Activated CD4-positive, alpha-beta T cell treated with anti-CD3 and anti-CD28 coated beads, Interleukin-2, amount 10 ng/mL, durations not matched to agents 24 days and 14 days (primary cell): ENCODE measurements at places on chromosomes 7 and 10.

GRCh38 chr7:33722383-33723101, 182.8 kb upstream of the BMPER start:
- H3K4me3 ChIP-seq = no peak overlapping the region
- DNase-seq = no peak
- no peaks in the 10 kb centered on the region for H3K27me3 ChIP-seq
- no peak overlapping the region for H3K27ac ChIP-seq

GRCh38 chr10:61754587-61755550, 92.1 kb downstream of the CABCOCO1 start:
- H3K27ac ChIP-seq = no peak overlapping the region
- no peak for DNase-seq
- no peaks in the 10 kb centered on the region for H3K27me3 ChIP-seq
- no peaks in the 10 kb centered on the region for H3K36me3 ChIP-seq

GRCh38 chr7:91634485-91635177, 245.9 kb downstream of the MTERF1 start:
- no peak for DNase-seq
- no peaks in the 10 kb centered on the region for H3K27me3 ChIP-seq
- H3K4me3 ChIP-seq = no peak overlapping the region
- H3K4me1 ChIP-seq = no peaks in the 10 kb centered on the region
- H3K36me3 ChIP-seq = no peaks in the 10 kb centered on the region

- no peak overlapping the region for H3K4me3 ChIP-seq
- H3K36me3 ChIP-seq = no peaks in the 10 kb centered on the region
- DNase-seq = no peak
- H3K27ac ChIP-seq = no peak overlapping the region
- H3K4me1 ChIP-seq = no peaks in the 10 kb centered on the region
- H3K27me3 ChIP-seq = no peaks in the 10 kb centered on the region
Observed at GRCh38 chr10:28841625-28842024, 164.3 kb downstream of the BAMBI start.

DNA sequence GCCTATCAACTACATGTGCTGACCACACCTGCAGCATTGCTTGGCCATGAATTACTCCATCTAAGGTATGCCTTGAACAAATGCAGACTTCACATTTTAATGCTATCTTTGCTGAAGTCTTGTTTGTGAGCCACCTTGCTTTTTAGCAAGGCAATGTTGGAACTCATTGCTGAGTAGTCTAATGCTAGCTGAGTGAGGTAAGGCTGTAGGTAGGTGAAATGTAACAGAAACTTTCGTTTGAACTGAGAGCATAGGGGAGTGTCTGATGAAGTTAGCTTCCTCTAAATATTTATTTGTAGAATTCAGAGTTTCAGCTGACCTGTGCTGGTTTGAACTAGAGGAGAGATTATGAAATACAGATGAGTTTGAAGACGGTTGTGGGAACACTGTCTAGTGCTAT, 238.5 kb downstream of the SEMA3A start:
- DNase-seq = no peak
- H3K4me1 ChIP-seq = no peaks in the 10 kb centered on the region
- H3K36me3 ChIP-seq = no peaks in the 10 kb centered on the region
- peaks cover 5% of the 10 kb centered on the region for H3K27me3 ChIP-seq
- no peak overlapping the region for H3K4me3 ChIP-seq

DNA sequence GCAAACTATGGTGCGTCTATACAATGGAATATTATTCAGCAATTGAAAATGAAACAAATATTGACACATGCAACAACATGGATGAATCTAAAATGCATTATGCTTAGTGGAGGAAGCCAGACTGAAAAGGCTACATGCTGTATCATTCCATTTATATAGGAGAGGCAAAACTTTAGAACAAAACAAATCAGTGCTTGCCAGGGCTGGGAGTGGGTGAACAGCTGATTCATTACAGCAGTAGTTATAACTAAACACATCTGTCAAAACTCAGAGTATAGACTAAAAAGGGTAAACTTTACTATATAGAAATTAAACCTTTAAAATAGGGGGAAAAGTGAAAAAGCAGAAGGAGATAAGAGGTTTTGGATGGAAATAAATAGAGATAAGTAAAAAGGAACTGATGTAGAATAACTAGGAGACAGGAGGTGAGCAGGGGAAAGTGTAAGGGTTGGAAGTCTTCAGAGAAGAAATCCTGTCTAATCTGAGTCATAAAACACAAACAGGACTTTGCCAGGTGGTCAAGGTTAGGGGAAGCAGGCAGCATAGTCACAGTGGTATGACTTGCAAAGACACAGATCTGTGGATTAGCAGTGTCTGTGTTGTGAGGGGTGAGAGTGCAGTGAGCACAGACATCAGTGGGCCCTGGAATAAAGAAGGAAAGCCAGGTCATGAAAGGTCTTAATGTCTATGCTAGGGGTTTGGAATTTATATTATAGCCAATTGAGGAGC, 349.8 kb downstream of the PHTF2 start:
- H3K27me3 ChIP-seq = peaks cover 6% of the 10 kb centered on the region
- H3K36me3 ChIP-seq = no peaks in the 10 kb centered on the region
- no peaks in the 10 kb centered on the region for H3K4me1 ChIP-seq
- H3K4me3 ChIP-seq = no peak overlapping the region
- no peak for DNase-seq

GRCh38 chr7:8442051-8442813, 8.8 kb downstream of the NXPH1 start:
- H3K4me1 ChIP-seq = peaks cover 2% of the 10 kb centered on the region
- H3K27ac ChIP-seq = peak overlapping the region; percentile 62
- DNase-seq = no peak
- H3K27me3 ChIP-seq = peaks cover 63% of the 10 kb centered on the region
- H3K4me3 ChIP-seq = no peak overlapping the region

DNA sequence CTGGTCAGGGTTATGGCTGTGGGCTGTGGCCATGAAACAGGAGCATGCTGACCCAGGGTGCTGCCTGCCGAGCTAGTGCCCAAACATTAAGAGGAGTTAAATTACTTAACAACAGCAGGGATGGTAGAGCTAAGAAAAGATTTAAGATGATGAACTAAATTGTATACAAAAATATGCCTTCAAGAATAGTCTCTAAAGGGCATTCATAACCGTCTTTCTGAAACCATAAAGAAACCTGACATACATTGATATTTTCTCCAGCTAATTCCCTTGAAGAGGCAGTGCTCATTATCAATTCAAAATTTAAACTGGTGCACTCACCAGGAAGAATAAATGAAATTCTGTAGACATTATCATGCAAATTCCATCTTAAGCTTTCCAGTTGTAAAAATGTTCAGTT, 265.8 kb upstream of the TAC1 start:
- DNase-seq = no peak
- no peak overlapping the region for H3K4me3 ChIP-seq
- no peaks in the 10 kb centered on the region for H3K36me3 ChIP-seq
- no peaks in the 10 kb centered on the region for H3K4me1 ChIP-seq
- no peak overlapping the region for H3K27ac ChIP-seq

DNA sequence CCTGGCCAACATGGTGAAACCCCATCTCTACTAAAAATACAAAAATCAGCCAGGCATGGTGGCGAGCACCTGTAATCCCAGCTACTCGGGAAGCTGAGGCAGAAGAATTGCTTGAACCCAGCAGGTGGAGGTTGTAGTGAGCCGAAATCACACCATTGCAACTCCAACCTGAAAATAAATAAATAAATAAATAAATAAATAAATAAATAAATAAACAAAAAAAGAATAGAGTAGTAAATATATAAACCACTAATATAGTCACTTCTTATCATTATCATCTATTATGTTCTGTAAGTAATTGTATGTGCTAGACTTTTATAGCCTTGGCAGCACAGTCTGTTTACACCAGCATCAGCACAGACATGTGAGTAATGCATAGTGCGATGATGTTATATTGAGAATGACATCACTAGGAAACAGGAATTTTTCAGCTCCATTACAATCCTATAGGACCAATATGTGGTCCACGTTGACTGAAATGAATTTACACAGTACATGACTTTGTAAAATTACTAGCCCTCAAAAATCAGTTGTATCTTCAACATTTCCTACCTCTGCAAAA, 385.4 kb upstream of the ANKRD30A start:
- H3K27me3 ChIP-seq = no peaks in the 10 kb centered on the region
- H3K4me1 ChIP-seq = no peaks in the 10 kb centered on the region
- no peak overlapping the region for H3K4me3 ChIP-seq
- no peak for DNase-seq

GRCh38 chr7:97422046-97422445, 304.5 kb downstream of the SDHAF3 start:
- DNase-seq = no peak
- no peak overlapping the region for H3K27ac ChIP-seq
- no peaks in the 10 kb centered on the region for H3K36me3 ChIP-seq
- H3K4me3 ChIP-seq = no peak overlapping the region
- H3K27me3 ChIP-seq = no peaks in the 10 kb centered on the region
- H3K4me1 ChIP-seq = no peaks in the 10 kb centered on the region

DNA sequence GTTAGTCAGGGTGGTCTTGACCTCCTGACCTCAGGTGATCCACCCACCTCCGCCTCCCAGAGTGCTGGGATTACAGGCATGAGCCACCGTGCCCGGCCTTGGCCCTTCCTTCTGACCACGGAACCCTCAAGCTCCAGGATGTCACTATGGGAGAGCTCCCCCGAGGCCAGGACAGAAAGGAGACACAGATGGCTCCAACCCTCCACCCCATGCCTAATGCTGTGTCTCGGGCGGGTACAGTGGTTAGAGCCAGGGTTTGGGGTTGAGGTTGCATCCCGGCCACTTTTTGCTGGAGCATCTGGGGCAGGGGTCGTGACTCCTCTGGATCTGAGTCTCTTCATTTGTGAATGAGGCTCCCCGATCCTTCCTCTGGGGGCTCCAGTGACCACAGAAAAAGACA, 8.1 kb downstream of the MYL10 start:
- H3K4me1 ChIP-seq = no peaks in the 10 kb centered on the region
- DNase-seq = no peak
- H3K36me3 ChIP-seq = no peaks in the 10 kb centered on the region
- no peak overlapping the region for H3K4me3 ChIP-seq
- H3K27ac ChIP-seq = no peak overlapping the region
- H3K27me3 ChIP-seq = peaks cover 11% of the 10 kb centered on the region

- DNase-seq = no peak
- no peaks in the 10 kb centered on the region for H3K27me3 ChIP-seq
- no peak overlapping the region for H3K4me3 ChIP-seq
- no peak overlapping the region for H3K27ac ChIP-seq
- no peaks in the 10 kb centered on the region for H3K36me3 ChIP-seq
Observed at GRCh38 chr7:2616387-2617324, 15.1 kb upstream of the TTYH3 start.

DNA sequence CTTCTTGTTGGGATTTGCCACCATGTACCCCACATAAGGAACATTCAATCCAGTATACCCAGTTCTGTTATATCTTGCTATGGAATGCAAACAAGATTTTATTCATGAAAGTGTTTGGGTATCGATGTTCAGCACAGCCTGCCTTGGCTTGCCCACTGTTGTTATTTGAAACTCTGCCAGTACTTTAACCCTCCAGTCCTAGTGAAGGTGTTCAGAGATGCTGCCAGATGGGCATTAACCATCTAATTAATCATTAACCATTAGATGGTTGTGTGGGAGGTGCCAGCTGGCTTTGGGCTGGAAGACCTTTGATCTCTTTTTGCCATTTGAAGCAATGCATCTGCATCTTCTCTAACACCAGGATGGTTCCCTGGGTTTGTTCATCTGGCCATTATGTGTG, 363.0 kb downstream of the SH2D4B start:
- H3K4me3 ChIP-seq = no peak overlapping the region
- no peaks in the 10 kb centered on the region for H3K36me3 ChIP-seq
- H3K4me1 ChIP-seq = no peaks in the 10 kb centered on the region
- no peak overlapping the region for H3K27ac ChIP-seq

DNA sequence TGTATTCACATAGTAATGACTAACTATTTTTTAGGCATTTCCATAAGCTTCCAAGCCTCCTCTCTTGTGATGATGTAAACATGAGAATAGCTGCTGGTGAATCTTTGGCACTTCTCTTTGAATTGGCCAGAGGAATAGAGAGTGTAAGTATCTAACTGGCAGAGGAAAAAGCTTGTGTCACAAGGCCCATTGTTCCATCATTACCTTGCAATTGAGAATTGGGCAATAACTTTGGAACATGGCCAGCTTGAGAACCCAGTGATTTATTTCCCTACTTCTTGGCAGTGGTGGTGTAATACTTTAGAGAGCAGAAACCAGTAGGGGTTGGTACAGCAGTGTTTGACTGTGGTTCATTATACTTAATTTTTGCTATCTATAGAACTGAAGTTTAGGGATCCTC, 12.0 kb downstream of the IFRD1 start:
- H3K27me3 ChIP-seq = no peaks in the 10 kb centered on the region
- DNase-seq = no peak
- H3K36me3 ChIP-seq = peaks cover 74% of the 10 kb centered on the region
- H3K27ac ChIP-seq = no peak overlapping the region

GRCh38 chr10:131849591-131850382, 51.0 kb upstream of the PPP2R2D start:
- H3K36me3 ChIP-seq = peaks cover 3% of the 10 kb centered on the region
- no peak overlapping the region for H3K4me3 ChIP-seq
- H3K4me1 ChIP-seq = no peaks in the 10 kb centered on the region
- H3K27ac ChIP-seq = no peak overlapping the region

GRCh38 chr10:87618566-87619423, 40.9 kb upstream of the PAPSS2 start:
- no peak for DNase-seq
- no peak overlapping the region for H3K27ac ChIP-seq
- H3K36me3 ChIP-seq = no peaks in the 10 kb centered on the region
- H3K27me3 ChIP-seq = peaks cover 34% of the 10 kb centered on the region
- no peaks in the 10 kb centered on the region for H3K4me1 ChIP-seq

DNA sequence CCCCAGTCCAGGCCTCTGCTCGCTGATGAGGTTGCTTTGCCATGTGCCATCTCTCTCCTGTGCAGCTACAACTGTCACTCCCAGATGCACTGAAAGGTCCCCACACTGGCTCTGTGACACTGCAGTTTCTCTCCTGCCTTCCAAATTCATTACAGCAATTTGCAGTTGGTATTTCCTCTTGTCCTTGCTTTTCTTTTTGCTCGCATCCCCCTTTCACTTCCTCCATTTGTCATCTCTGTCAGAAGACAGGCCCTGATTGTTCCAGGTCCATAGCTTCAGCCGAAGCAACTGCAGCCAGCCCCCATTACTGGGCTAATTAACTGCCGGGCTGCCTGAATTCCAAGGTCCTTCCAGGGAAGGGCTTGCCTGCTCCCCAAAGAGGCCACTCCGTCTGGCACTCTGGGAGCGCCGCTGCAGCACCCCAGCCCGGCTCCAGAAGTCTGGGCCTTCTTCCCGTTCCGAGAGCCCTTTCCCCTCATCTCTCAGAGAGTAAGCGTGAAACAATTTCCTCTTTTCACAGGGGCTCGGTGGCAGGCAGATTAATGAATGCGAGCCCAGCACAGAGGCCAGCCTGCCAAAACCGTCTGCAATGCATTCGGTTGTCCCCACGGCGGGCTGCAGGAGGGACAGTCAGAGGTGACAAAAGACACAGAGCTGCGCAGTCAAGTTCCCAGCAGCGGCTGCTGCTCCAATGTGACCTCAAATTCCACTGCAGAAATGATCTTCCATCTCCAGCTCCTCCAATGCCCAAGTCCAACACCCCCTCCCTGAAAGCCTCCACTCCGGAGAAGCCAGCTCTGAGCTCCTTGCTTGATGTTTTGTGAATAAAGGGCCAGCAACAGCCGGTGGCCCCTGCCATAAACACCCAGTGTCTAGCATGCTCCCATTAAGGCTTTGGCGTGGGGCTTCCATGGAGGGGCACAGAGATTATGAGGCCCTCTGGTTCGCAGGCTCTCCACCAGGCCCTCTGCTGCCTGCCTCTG, 279.4 kb upstream of the HABP2 start:
- no peaks in the 10 kb centered on the region for H3K4me1 ChIP-seq
- DNase-seq = no peak
- H3K4me3 ChIP-seq = no peak overlapping the region
- H3K27ac ChIP-seq = no peak overlapping the region
- H3K27me3 ChIP-seq = no peaks in the 10 kb centered on the region

GRCh38 chr10:125916977-125917376, 20.6 kb downstream of the FANK1 start:
- no peak overlapping the region for H3K27ac ChIP-seq
- no peaks in the 10 kb centered on the region for H3K4me1 ChIP-seq
- H3K27me3 ChIP-seq = no peaks in the 10 kb centered on the region
- DNase-seq = no peak
- H3K4me3 ChIP-seq = no peak overlapping the region
